ENCODE measurements at places on chromosomes 16 and 17.
A peak's percentile ranks its signal among the peaks of the same experiment; 100 is the strongest.

DNA sequence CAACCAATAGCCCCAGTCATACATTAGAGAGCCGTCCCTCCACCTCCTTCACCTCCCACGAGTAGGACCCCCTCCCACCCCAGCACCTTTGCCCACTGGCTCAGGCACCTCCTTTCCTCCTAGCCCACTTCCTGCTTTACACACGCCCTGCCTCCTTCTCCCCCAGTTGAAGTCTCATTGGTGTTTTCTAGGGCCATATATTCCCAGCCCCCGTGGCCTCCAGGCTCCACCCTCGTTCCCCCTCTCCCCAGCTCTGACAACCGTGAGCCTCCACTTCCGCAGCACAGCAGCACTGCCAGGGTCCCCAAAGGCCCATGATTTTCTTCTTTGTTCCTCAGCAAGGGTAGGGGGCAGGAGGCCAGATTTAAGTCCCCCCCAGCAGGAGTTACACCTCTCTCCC lies 340.3 kb upstream of the TNRC6C start:
- DNase-seq = no peak

- DNase-seq = no peak
Observed at GRCh38 chr17:44872131-44872768, 24.6 kb downstream of the HIGD1B start.

GRCh38 chr16:89167425-89167941 lies 4.1 kb upstream of the CDH15 start:
- DNase-seq = peak; percentile 7

GRCh38 chr17:76562734-76563148 lies 22.9 kb downstream of the PRCD start:
- no peak for DNase-seq

- DNase-seq = no peak
Observed at GRCh38 chr17:58344047-58344790, 7.8 kb downstream of the SUPT4H1 start.
